ENCODE measurements at places on chromosomes 1 and 21.

- DNase-seq: no peak
These were observed 56.7 kb downstream of the PKN2 start for GRCh38 chr1:88740784-88741183.

DNA sequence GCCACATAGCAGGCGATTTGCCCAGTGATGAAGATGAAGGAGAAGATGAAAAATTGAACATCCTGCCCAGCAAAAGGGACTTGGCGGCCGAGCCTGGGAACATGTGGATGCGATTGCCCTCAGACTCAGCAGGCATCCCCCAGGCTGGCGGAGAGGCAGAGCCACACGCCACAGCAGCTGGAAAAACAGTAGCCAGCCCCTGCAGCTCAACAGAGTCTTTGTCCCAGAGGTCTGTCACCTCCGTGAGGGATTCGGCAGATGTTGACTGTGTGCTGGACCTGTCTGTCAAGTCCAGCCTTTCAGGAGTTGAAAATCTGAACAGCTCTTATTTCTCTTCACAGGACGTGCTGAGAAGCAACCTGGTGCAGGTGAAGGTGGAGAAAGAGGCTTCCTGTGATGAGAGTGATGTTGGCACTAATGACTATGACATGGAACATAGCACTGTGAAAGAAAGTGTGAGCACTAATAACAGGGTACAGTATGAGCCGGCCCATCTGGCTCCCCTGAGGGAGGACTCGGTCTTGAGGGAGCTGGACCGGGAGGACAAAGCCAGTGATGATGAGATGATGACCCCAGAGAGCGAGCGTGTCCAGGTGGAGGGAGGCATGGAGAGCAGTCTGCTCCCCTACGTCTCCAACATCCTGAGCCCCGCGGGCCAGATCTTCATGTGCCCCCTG lies 3.3 kb downstream of the ZBTB18 start:
- no peak for DNase-seq

DNA sequence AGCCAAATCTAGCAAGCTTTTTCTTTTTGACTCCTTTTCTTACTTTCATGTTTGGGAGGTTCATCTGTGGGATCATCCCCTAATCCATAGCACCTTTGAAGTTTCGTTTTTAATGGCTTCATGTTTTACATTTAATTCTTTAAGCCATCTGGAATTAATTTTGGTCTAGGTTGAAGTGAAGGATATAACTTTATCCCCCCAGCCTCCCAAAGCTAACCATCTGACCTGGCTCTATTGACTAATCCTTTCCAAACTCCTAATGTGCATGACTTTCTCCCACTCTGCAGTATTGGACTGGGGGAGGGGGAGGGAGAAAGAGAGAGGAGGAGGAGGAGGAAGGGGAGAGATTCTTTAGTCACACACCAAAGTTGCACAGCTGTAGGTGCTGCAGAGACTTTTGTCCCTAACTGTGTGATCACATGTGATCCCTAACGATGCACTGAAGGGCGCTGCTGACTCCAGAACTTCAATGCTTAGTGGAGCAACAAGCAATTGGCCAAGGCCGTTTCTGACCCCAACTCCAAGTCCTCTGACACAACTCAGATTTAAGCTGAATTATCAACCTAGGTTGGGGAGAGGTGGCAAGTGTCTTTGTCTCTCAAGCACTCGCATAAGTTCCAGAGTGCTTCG lies 191.6 kb downstream of the HUNK start:
- DNase-seq: no peak

DNA sequence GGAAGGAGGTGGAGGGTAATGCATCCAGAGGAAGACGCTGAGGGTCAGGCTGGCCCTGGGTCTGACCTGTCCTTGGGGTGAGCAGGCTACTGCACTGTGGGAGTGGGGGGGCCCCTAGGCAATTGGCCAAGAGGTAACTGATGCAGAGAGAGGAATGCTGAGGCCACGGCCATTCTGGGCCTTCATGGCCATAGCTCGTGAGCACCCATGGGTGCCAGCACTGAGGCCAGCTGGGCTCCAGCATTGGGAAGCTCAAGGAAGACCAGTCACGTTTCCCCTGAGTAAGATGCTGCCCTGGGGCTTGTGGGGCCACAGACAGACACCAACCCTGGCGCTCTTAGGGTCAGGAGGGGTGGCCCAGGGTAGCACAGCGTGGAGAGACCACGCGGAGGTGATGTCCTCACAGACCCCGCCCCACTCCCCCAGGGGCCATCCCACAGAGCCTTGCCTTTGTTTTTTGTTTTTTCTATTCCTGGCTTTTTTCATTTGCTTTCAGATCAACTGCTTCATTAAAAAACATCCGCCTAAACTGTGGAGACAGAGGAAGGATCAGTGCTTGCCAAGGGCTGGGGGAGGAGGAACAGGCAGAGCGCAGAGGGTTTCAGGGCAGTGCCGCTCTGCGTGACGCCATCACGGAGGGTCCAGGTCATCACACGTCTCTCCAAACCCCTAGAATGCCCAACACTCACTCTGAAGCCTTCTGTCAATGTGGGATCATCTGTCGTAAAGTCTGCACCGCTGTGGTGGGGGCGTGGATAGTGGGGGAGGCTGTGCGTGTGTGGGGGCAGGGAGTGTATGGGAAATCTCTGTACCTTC lies 61.1 kb downstream of the SIK1 start:
- DNase-seq: no peak

DNA sequence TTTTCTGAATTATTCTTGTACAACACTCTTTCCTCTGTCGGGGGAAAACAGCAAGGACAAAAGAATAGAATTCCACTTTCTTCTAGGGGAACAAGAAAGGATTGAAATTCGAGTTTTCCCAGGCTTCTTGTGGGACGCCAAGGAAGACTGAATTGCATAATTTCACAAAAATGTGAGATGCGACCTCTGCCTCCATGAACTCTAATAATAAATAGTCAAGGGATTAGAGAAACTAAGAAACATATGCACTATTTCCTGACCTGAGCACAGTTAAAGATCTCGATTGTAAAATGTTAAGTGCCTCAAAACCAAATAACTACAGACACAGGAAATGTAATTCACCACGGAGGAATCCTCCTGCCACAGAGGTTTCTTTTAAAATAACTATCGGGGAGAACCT lies 117.3 kb upstream of the MARK1 start:
- DNase-seq: no peak
